ENCODE measurements at places on chromosomes 2 and 18.

DNA sequence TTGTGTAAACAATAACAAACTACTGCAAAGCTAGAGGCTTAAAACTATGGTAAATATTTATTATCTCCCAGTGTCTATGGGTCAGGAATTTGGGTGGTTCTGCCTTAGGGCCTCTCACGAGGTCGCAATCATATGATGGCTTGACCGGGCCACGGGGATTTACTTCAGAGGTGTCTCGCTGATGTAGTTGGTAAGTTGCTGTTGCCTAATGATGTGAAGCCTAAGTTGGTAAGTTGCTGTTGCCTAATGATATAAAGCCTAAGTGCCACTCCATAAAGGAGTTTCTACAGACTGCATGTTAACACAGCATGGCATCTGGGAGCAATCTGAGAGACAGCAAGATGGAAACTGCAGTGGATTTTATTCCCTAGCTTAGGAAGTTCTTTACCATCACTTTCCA, 35.8 kb downstream of the FMNL2 start:
- no peak for DNase-seq

DNA sequence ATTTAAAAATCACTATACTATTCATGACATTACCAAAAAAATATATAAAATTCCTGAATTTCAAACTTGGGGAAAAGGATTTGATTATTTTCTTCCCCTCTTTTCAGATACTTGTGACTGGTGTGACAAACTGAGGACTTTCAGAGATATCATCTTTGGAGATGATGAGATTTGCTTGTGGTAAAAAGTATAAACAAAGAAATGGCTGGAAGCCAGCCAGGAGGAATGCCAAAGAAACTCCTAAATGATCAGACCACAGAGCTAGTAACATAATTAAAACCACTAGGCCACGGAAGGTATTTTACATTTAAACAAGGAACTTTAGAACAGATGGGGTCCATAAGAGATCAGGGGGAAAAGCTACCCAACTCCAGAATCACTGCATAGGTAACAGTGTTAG, 58.7 kb downstream of the PIGN start:
- no peak for DNase-seq

- DNase-seq = no peak
Observed at GRCh38 chr18:42281124-42281523, 326.1 kb downstream of the PIK3C3 start.

- DNase-seq = peak; percentile 12
Observed at GRCh38 chr2:45585267-45585861, 25.7 kb downstream of the SRBD1 start.

GRCh38 chr18:76765649-76766048, 56.7 kb upstream of the ZNF236 start:
- DNase-seq = no peak

DNA sequence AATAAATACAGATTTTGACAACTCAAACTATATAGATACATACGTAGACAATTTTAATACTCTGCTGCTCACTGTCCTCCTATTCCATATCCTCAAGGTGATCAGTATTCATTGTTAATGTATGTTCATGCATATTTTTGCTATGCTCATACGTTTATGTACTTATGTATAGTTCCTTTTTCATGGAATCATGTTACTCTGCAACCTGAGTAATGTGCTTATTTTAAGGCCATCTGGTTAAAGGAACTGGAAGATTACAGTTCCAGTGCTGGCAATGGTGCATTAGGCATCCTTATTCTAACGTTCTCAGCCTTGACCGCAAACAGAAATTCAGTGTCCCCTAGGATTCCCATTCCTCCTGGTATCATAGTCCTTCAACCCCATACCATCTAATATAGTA, 385.0 kb upstream of the TNP1 start:
- no peak for DNase-seq

DNA sequence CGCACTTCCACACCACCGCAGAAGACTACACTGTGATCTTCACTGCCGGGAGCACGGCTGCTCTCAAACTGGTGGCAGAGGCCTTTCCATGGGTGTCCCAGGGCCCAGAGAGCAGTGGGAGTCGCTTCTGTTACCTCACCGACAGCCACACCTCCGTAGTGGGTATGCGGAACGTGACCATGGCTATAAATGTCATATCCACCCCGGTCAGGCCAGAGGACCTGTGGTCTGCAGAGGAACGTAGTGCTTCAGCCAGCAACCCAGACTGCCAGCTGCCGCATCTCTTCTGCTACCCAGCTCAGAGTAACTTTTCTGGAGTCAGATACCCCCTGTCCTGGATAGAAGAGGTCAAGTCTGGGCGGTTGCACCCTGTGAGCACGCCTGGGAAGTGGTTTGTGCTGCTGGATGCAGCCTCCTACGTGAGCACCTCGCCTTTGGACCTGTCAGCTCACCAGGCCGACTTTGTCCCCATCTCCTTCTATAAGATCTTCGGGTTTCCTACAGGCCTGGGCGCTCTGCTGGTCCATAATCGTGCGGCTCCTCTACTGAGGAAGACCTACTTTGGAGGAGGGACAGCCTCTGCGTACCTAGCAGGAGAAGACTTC, 12.5 kb downstream of the MOCOS start:
- no peak for DNase-seq

GRCh38 chr2:56898986-56899385, 715.2 kb downstream of the CCDC85A start:
- no peak for DNase-seq

DNA sequence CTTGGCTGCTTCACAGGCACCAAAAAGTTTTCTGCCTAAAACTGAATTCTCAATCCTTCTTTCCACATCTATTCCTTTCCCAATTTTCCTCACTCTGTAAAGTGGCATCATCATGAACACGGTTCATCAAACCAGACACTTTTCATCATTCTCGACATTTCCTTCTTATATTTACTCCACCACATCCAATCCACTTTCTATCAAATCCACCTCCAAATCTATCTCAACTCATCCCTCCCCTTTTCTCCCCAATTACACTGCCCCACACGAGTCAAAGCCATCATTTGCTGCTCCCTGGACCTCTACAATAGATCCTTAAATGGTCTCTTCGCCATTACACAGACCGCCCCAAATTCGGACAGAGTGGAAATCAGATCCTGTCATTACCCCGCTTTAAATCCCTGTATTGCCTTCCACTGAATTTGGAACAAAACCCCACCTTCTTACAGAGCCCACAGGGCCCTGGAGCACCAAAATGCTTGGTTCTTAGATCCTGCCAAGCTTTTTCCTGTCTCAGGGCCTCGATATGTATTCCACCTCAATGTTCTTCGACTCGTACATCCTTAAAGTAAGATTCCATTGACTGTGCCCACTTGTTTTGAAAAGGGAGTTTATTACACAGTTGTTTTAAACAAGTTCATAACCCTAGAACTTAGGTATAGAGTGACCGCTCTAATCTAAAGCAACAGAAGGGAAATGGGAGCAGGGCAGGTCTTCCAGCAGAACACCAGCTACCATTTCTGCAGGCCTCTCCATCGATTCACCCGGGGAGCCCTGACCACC, 856 bp downstream of the ACAA2 start:
- DNase-seq = no peak

GRCh38 chr18:2916184-2916583, 69.4 kb downstream of the EMILIN2 start:
- no peak for DNase-seq

DNA sequence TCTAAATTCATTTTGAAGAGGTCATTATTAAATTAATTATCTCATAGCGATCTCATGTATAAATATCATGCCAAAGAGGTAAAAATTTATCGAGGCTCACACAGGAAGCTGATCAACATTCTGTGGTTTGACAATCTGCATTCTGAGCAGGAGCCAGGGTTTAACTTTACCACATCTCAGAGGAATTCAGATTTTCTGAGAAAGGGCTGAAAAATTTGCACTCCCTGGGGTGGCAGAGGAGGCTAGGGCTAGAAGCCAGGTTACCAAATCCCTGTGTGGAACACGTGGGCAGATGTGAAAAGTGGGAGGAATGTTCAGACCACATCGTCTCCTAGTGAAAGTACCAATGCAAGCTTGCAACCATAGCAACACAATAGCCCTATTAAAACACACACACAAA, 63.5 kb upstream of the CTLA4 start:
- no peak for DNase-seq

DNA sequence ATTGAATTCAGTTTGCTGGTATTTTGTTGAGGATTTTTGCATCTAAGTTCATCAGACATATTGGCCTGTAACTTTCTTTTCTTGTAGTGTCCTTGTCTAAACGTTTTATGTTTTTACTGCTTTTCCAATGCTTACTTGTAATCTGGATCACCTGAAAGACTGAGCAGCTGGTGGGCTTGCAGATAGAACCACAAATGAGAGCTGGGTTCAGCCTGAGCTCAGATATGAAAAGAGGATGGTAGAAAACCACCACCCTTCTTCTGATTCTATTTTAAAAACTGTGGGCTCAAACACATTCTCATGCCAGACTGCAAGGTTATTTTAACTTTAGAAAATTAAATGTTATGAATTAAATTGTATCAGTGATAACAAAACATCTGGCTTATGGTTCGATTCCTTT, 70.8 kb downstream of the DDX18 start:
- no peak for DNase-seq

DNA sequence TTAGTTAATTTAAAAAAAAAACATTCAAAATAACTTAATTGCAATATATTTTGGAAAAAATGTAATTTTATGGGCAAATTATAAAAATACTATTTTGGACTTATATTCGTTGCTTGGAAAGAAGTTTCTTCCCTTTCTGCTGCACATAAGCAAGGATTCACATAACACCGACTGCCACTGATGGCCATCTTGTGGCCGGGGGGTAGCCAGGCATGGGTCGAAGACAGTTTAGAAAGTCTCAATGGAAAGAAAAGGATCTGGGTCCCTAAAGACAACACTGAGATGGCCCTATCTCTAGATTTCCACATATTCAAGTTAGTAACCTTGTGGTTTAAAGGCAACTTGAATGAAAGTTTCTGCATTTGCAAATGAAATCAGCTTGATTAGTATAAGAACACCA, 318.6 kb downstream of the AKAIN1 start:
- no peak for DNase-seq

GRCh38 chr18:60503199-60503598, 130.6 kb upstream of the MC4R start:
- DNase-seq = no peak

DNA sequence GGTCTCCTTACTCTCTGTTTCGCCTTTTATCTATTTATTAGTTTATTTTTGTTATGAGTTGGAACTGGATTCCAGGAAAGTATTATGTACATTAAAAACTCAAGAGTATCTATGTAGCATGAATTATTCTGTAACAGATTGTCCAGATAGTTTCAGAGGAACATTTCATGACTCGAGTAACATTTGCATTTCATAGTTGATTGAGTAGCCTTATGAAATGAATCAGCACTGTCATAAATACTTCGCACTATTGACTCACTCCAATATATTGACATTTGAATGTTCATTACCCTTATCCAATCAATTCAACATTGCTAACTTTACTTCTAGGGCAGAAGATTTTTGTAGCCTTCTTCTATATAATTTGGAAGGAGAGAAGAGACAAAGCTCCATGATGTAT, 11.3 kb upstream of the VRK2 start:
- DNase-seq = no peak

DNA sequence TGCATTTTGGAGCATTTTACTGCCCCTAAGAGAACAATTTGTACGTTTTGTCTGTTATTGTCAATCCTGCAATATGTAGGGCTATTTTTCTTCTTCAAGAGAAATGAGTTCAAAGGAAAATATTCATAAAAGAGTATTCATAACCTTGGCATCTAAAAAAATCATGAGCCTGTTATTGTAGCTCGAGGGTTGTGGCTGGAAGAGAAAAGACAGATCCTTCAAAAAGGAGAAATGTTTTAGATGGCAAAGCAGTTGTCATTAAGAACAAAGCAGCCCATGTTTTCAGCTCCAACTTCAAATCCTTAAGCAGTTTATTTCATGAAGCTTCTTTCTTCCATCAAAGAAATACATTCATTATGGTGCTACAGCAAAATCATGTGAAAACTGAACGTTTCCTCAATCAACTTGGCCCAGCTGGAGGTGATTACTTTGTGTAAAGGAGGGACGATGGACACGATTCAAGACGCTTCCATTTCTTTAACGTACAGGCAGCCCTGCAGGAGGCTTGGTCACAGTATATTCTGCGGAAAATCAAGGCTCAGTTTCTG, 31.4 kb downstream of the QPCT start:
- DNase-seq = no peak

GRCh38 chr2:152236191-152236925, 60.8 kb upstream of the STAM2 start:
- no peak for DNase-seq

DNA sequence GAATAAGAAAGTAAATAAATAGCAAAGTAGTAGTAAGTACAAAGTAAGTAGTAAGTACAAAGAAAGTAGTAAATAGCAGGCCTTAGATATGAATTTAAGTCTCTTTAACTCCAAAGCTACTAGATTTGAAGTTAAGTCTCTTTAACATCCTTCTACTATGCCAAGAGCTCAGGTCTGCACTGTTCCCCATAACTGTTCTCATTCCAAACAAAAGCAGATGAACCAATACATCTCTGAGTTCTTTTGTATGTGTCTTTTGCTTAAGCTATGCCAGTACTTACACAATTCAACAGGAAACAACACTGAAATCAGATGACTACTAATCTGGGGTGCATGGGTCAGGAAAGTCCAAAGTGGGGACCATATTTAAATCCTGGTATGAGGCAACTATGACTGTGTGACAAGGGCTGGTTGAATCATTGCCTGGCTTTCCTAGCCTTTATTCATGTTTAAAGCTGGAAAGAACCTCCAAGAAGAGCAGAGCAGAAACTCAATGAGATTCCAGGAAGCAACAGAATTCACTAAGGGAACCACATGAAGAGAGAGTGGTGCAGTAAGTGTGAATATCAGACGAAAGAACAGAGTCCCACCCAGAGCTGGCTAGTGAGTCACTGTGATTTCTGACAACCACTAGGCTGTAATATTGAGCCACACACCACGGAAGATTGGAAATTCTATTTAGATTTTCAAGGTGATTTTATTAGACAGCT, 51.0 kb upstream of the CYP26B1 start:
- no peak for DNase-seq

GRCh38 chr2:168692132-168692744, 110.2 kb upstream of the NOSTRIN start:
- no peak for DNase-seq

DNA sequence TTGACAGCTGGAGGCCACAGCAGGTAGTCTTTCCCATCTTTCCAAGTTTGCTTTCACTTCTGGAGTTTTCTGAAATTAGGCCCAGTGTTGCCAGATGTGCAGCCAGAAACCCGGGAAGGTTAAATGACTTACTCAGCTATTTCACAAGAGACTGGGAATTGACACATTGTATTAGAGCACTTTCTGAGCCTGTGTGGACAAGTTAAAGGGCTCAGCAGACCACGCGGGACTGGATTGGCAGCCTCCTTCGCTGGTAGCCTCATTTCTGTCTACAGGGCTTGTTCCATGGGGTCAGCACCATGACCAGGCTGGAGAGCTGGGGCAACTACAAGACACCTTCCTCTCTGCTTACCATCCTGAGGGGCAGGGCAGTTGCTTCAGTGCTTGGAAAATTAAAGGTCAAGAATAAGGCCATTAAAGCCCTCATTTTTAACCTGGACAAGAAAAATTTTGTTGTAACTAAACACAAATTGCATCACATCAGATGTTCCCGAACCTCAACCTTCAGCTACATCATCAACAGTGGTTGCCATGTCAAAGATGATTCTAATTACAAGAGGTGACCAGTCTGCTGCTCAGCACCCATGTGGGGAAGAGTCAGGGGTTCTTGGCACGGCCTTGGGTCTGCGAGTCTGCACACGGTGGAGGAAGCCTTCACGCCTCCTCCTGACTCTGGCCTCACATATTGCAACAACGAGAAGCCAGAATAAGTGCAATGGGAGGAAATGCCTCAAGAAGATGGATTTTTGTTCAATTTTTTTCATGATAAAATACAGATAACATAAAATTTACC, 279.5 kb upstream of the RAB6C start:
- DNase-seq = no peak

- no peak for DNase-seq
Observed at GRCh38 chr18:7329016-7329415, 98.1 kb downstream of the LRRC30 start.

All from GM12864 (cell line).